Suppressor macrophage treated with lipopolysaccharide for 1 hour (primary cell): ENCODE measurements at places on chromosomes 5 and 9.

GRCh38 chr9:136517012-136517743, 28.7 kb downstream of the NOTCH1 start:
- no peak for DNase-seq

DNA sequence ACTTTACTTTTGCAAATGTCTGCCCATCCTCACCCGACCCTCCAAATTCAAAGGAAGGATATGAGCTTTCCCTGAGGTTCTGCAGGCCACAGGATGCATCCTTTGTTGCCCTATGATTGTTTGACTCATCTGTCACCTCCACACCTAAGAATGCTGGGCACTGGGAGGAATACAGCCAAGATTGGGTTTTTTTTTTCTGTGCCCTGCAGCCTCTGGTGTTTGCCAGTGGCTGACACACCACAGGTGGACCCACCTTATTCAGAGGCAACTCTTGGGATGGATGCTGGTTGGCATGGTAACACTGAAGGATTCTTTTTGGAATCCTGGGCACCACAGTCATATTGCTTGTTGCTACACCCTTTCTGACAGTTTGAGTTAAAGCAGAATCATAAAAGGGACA, 29.7 kb downstream of the C9orf152 start:
- no peak for DNase-seq

- DNase-seq, result no peak
Observed at GRCh38 chr5:168151041-168151440, 140.4 kb upstream of the WWC1 start.

DNA sequence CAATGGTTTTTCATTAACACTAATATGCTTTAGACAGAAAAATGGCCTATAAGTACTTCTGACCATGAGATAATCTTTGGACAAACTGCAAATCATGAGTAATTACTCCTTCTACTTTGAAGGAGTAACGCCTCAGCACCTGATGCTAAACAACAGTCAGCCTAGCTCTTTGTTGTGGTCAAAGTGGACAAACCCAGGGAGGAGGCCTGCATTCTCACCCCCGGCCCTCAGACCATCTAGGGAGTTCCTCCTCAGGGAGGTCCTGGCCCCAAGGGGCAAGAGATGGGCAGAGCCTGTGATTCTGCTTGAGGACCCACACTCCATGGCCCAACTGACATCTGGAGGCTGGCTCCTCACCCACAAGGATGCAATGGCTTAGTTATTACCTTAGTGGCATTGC, 48.2 kb upstream of the ANGPTL2 start:
- DNase-seq, result no peak

GRCh38 chr9:87810679-87811178, 71.9 kb upstream of the SPATA31E1 start:
- DNase-seq, result no peak

- peak; percentile 93 for DNase-seq
Observed at GRCh38 chr5:133240425-133241091, 188.7 kb downstream of the HSPA4 start.

- DNase-seq, result no peak
Observed at GRCh38 chr5:132327252-132327955, 33.2 kb downstream of the SLC22A4 start.

DNA sequence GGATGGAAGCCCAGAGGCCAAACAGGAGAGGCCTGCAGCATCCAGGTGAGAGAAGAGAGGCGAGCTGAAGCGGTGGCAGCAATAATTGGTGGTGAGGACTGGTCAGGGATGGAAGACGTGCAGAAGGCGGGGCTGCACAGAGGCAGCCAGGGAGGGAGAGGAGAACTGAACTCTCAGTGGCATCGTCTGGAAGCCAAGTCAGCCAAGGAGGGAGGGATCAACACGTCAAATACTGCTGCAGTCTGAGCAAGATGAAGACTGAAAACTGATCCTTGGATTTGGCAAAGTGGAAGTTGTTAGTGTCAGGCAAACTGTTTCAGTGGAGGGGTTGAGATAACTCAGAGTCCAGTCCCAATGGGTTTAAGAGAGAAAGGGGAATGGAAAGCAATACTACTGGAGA, 145.4 kb downstream of the CDK5RAP2 start:
- no peak for DNase-seq

DNA sequence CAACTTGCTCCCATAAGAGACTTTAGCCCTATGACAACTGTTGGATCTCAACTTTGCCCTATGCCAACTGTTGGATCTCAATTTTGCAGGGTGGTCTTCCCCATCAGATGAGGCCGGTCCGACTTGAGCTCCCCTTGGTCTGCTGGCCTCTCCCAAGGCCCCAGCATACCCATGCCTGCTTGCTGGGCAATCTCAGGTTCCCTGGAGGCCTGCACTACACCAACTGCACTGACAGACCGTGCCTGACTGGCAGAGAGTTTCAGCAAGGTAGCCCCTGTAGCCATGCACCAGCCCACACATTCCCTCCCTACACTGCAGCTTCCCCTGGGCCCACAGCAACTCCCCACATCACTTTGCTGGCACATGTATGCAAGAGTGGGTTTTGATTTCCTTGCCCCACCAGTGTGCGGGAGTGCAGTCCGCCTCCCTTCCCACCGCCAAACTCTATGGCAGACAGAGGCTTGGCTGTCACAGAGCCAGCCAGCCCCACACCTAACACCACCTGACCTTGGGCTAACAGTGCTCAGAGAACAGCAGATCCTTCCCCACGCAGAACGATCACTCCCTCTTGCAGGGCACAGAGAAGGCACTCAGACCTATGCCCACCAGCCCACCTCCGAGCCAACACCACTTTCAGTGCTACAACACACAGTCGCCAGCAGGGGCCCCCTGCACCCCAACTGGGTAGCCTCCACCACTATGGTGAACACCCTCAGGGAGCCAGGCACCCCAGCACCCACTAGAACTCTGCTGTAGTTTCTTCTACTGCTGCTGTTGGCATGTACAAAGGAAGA, 279.9 kb upstream of the COX7C start:
- no peak for DNase-seq

- peak; percentile 36 for DNase-seq
Observed at GRCh38 chr5:59598547-59598874, 295.0 kb downstream of the PDE4D start.

DNA sequence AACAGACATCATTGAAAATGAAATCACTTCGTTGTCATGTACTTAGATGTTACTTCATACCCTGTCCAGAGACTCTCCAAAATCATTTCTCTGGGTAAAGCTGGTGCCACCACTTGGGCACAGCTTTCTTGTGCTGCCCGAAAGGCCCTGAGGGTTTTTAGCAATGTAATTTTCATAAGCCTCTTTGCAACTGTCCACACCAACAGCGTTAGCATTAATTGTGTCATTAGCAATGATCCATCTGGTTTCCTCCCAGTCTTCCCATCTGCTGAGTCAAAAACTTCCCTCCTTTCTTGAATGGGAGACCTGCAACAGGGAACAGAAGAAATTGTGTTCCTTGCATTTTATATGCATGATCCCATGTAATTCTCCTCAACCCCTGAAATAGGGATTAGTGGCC, 8.6 kb upstream of the MSX2 start:
- DNase-seq, result no peak

GRCh38 chr9:27377811-27378456, 81.0 kb upstream of the EQTN start:
- no peak for DNase-seq

GRCh38 chr9:114256827-114257328, 66.0 kb upstream of the ORM1 start:
- no peak for DNase-seq

DNA sequence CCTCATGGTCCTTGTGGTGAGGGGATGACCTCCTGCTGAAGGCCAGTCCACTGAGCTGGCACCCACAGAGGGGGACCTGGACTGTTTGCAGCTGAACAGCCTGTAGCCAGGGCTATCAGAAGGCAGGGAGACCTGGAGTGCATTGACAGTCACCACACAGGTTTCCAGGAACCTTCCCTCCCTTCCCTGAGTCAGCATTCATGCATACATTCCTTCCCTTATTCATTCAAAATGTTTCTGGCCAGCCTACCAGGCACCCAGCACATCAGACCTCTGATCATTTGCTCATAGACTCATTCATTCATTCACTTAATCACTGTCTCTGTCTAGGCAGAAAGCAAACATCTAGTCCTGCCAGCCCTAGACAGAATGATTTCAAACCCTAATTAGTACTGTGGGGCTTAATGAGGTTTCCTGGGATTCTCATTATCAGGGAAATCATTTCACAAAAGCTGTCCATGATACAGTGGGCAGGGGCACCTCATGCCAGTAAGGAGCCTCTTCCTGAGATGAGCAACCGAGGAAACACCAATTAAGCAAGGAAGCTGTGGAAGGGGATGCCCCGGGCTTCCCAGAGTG, 110.1 kb upstream of the PPP1R26 start:
- no peak for DNase-seq

GRCh38 chr5:29984156-29984540, 1209.3 kb upstream of the CDH6 start:
- DNase-seq, result no peak

DNA sequence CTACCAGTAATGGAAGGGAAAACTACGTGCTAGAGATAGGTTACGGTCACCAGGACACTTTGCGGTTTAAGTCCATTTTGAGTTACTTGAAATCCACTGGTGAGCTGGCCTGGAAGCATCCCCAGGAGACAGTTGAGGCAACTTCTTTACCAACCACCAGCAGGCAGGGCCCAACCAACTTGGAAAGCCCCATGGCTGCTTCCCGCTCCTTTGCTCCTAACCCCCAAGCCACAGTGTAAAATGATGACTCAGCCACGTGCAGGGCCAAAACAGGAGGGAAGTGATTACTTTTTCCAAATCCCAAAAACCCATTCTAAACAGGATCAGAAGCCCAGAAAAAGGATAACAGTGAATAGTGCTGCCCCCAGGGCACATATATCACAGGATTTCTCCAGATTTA, 87.4 kb downstream of the PAX5 start:
- DNase-seq, result peak; percentile 20

- DNase-seq, result no peak
Observed at GRCh38 chr9:129964901-129965734, 77.9 kb downstream of the FNBP1 start.
